Activated CD8-positive, alpha-beta memory T cell treated with anti-CD3 and anti-CD28 coated beads, Interleukin-2, amount 10 ng/mL, durations not matched to agents 7 days and 5 days (primary cell): ENCODE measurements at places on chromosomes 16 and 17.

- no peak for DNase-seq
Observed at GRCh38 chr16:57834936-57835335, 32.6 kb upstream of the KIFC3 start.

DNA sequence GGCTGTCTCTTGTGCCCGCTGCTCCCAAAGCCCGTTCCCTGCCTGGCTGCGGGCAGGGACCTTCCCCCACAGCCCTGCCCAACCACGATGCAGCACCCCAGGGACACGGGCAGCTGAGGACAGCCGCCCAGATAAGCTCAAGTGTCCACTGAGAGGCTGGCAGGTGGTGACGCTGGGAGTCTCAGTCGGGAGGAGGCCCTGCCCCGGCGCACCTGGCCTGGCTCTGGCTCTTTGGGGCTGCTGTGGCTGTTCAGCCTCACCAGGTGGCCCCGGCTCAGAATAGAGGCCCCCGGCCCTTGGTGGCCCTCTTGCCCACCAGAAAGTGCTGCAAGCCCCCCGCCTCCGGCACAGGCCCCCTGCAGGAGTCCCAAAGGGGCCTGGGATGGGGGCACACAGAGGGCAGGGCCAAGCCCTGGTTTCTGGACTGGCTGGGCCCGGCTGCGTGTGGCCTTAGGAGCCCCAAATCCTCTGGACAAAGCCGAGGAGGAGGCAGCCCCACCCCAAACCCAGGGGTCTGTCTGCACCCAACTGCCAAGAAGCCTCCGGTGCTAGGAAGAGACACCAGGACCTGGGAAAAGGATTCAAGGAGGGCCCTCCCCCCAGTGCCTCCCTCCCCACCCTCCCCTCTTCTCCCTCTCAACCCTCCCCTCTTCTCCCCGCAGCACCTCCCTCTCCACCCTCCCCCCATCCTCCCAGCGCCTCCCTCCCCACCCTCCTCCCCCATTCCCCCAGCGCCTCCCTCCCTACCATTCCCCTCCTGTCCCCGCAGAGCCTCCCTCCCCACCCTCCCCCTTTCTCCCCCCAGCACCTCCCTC lies 5.3 kb downstream of the NTHL1 start:
- no peak for DNase-seq

DNA sequence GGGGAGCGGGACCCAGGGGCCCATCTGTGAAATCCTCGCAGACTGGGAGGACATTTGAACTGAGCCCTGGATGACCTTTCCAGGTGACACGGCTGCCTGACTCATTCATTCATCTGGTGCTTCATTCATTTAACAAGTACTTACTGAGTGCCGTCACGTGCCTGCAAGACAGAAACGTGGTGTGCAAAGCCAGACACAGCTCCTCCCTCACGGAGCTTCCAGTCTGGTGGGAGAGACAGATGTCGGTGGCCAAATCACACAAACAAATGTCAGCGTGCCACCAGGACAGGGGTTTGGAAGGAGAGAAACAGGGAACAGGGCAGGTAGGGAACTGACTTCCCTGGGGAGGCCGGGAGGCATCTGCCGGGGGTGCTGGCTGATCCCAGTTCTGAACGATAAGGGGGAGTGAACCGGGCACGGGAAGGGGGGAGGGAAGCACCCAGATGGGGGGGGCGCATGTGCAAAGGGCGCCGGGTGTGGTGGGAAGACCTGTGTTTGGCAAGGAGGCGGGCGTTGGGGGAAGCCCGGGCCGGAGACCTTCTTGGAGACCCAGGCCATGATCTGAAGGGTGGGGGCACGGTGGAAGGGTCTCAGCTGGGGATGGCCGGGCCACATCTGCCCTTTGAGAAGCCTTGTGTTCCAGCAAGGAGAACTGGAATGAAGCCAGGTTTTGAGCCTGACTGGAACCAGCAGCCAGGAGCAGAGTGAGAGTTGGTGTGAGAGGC lies 93.6 kb upstream of the CIBAR2 start:
- DNase-seq, result no peak

DNA sequence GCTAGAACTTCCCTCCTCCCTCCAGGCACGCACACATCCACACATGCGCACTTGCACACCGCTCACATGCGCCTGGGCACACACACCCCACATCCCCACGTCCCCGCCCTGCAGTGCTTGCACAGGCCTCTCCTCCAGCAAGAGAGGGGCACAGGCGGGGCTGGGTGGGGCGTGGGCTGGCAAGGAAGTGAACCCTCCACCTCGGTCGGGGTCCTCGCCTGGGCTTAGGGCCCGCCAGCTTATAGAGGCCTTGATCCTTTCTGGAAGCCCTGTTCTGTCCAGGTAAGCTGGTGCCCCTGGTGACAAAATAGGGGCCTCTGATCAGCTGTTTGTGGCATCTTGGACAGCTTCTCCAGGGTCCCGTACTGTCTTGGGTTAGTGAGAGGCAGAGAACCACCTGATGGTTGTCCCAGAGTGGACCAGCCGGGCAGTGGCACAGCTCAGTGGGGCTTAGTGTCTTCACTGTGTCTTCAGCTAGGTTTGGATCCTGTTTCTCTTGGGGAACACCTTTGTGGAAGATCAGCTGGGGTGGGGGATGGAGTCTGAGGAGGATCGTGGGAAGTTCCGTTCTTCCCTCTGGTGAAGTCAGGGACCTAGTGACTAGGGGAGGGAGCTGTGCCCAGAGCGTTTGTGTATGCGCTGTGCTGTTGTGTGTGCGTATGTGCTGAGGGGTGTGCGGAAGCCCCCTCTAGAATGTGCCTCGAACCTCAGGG lies 12.1 kb downstream of the TBX4 start:
- DNase-seq, result no peak

DNA sequence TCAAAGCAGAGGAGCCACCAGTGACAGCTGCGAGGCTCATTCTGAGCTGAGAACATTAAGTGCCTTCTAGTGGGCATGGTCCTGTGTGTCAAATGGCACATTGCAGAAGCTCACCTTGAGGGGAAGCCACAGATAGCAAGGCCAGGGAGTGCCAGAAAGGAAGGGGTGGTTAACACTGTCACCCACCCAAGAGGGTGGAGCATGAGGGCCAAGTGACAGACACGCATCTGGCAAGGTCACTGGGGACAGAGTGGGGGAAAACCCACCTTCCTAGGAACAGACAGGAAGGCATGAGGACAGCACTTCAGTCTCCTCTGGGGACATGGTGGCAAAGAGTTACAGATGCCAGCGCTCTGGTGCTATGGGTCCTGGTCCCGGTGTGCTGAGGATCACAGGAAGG lies 22.1 kb downstream of the NUBP1 start:
- peak; percentile 60 for DNase-seq

- DNase-seq, result no peak
Observed at GRCh38 chr16:56931271-56931891, 561 bp upstream of the HERPUD1 start.

GRCh38 chr16:51180719-51181502 lies 29.8 kb upstream of the SALL1 start:
- DNase-seq, result no peak

GRCh38 chr16:86016201-86016965 lies 117.4 kb downstream of the IRF8 start:
- DNase-seq, result peak; percentile 37

GRCh38 chr16:66741950-66742808 lies 9.2 kb downstream of the DYNC1LI2 start:
- DNase-seq, result no peak

- no peak for DNase-seq
Observed at GRCh38 chr16:3486506-3487215, 8.6 kb downstream of the C16orf90 start.

- DNase-seq, result peak; percentile 96
Observed at GRCh38 chr17:29617125-29617480, 5.6 kb downstream of the CORO6 start.

DNA sequence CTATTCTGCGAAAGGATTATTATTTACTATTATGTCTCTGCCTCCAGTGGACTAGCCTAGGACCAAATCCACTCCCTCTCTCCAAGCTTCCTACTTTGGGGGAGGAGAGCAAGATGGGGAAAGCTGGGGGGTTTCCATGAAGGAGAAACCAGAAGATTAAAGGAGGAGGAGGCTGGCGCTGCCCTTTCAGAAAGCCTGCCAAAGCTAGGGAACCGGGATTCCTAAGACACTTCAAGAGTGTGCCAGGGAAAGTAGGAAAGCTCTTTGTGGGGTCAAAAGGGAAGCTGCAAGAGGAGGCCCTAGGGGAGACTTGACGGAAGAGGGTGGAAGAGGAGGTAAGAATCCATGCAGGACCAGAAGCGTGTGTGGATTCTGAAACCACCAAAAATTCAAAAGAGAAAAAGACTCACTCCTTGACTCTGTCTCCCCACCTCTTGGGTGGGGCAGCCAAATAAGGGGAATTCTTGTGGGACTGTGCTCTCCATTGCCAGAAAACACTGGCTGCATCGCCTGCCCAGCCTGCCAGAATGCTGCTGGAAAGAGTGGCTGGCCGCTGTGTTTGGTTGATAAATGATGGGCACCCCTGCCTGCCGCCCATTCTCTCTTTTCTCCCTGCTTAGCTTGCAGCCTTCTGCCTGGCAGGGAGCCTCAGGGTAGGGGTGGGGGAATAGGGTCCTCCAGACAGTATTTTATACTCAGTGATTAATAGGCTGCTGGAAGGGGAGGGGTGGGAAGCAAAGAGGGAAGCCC lies 11.8 kb upstream of the KAT7 start:
- no peak for DNase-seq

- no peak for DNase-seq
Observed at GRCh38 chr17:33986566-33986965, 268.5 kb upstream of the CCL2 start.

GRCh38 chr16:14362774-14363371 lies 267.2 kb downstream of the PARN start:
- no peak for DNase-seq

- DNase-seq, result no peak
Observed at GRCh38 chr17:63086483-63087185, 120.6 kb downstream of the TANC2 start.

- no peak for DNase-seq
Observed at GRCh38 chr17:74342224-74342623, 16.2 kb downstream of the KIF19 start.
